ENCODE measurements at places on chromosomes 11 and 22.

GRCh38 chr11:76955459-76956114 lies 78.6 kb upstream of the B3GNT6 start:
- DNase-seq: no peak

GRCh38 chr22:43957871-43958270 lies 2.6 kb downstream of the SAMM50 start:
- DNase-seq: no peak

- DNase-seq: no peak
Observed at GRCh38 chr11:120489799-120490198, 21.7 kb upstream of the GRIK4 start.

DNA sequence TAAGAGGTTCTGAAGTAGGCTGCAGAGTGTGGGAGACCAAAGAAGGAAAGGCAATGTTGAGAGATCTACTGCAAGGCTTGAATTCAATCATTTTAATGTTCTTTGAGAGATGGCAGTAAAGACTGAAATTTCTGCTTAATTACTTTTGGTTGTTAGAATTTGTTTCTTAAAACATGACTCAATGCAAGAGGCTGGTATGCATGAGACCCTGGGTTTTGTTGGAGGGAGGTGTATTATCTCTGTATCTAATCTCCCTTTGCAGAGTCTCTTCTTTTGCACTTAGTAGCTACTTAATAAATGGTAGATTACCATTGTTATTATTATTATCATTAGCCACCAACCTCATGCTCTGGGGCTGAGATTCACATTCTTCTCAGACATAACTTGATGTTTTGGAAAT lies 87.4 kb upstream of the DRD2 start:
- no peak for DNase-seq

- DNase-seq: no peak
Observed at GRCh38 chr11:69696749-69697468, 6.9 kb downstream of the FGF19 start.

DNA sequence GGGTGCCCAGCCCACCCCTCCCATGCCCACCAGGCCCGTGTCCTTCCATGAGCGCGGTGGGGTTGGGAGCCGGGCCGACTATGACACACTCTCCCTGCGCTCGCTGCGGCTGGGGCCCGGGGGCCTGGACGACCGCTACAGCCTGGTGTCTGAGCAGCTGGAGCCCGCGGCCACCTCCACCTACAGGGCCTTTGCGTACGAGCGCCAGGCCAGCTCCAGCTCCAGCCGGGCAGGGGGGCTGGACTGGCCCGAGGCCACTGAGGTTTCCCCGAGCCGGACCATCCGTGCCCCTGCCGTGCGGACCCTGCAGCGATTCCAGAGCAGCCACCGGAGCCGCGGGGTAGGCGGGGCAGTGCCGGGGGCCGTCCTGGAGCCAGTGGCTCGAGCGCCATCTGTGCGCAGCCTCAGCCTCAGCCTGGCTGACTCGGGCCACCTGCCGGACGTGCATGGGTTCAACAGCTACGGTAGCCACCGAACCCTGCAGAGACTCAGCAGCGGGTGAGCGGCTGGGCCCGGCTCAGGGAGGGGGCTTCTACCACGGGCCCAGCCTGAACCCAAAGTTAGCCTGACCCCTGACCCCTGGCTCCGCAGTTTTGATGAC lies 3.0 kb downstream of the PKP3 start:
- DNase-seq: peak; percentile 69

GRCh38 chr11:35308157-35308556 lies 111.2 kb downstream of the SLC1A2 start:
- no peak for DNase-seq

GRCh38 chr11:69983571-69983877 lies 94.6 kb upstream of the ANO1 start:
- no peak for DNase-seq

GRCh38 chr11:36314434-36314767 lies 18.3 kb downstream of the PRR5L start:
- DNase-seq: no peak

- no peak for DNase-seq
Observed at GRCh38 chr11:131790586-131790985, 420.2 kb downstream of the NTM start.

GRCh38 chr11:9399466-9399865 lies 15.0 kb downstream of the IPO7 start:
- no peak for DNase-seq

- DNase-seq: no peak
Observed at GRCh38 chr11:103844327-103845215, 191.9 kb upstream of the DDI1 start.

- DNase-seq: no peak
Observed at GRCh38 chr11:87901341-87901740, 273.9 kb downstream of the RAB38 start.

GRCh38 chr11:74255741-74256375 lies 55.6 kb downstream of the P4HA3 start:
- peak; percentile 24 for DNase-seq

- DNase-seq: no peak
Observed at GRCh38 chr11:19867064-19867463, 154.4 kb downstream of the NAV2 start.

DNA sequence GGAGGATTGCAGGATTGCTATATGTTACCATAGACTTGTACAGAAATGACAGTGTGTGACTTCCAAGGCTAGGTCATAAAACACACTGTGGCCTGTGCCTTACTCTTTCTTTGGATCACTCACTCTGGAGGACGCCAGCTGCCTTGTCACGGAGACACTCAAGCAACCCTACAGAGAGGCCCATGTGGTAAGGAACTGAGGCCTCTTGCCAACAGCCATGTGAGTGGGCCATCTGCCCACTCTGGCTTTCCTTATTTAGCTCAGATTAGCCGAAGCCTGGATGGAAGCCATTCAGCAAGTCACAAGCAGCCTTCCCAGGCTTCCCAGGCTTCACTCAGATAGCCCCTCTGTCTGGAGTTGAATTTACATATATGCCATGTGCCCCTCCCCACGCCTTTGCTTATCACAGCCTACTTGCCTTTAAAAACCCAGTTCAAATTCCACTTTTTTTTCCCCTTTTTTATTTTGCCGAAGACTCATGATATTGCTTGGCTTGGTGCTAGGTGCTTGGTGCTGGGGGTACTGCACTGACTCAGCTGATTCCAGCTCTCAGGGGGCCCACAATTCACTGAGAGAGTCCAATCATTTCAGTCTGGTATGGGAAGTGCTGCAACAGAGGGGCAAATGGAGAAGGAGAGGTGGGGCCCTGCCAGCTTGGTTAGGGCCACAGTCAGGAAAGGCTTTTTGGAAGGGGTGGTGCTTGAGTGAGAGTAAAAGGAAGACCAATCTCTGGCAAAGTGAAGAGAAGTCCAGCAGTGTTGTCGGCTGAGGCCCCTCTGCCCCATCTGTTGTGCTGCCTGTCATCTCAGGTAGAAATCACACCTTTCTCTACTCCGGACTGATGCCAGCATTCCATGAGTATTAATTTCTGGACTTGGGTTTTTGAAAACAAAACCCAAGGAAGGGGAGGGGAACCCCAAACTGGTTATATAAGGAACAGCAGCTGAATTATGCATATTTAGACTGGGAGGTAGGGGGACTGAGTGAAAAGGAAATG lies 14.5 kb upstream of the P4HA3 start:
- DNase-seq: no peak

GRCh38 chr11:104337273-104337672 lies 173.3 kb upstream of the PDGFD start:
- no peak for DNase-seq

Measured in activated naive CD8-positive, alpha-beta T cell treated with anti-CD3 and anti-CD28 coated beads for 36 hours (primary cell).